Stimulated activated CD4-positive, alpha-beta T cell treated with anti-CD3 and anti-CD28 coated beads, Interleukin-2, amount 100 ng/mL, for 24 hours (primary cell): ENCODE measurements at places on chromosomes 13 and 19.

DNA sequence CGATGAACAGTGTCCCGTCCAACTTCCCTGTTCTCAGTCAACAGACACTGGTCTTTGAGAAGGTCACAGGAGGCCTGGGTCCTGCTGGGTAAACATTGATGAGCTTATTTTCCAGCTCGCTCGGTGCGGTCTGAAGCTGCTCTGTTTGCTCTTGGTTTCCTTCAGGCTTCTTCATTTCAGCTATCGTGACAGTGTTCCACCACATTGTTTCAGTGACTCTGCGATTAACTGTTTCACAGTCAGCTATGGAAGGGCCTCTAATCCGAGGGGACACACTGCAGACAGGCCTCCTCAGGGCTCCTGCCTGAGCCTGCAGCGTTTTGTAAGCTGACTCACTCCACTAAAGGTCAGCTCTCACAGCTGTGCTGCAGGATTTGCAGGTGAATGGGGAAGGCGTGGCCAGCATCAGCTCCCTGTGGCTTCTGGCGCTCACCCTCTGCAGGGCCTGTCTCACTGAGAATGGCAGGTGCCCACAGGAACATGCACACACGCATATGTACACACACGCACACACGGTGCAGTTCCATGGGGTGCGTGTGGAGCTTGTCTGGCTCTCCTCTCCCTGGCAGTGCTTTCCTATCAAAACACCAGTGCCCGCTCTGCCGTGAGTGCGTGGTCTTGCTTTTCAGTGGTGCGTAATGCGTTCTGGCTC is 62.9 kb upstream of the MCF2L start:
- DNase-seq, result no peak

DNA sequence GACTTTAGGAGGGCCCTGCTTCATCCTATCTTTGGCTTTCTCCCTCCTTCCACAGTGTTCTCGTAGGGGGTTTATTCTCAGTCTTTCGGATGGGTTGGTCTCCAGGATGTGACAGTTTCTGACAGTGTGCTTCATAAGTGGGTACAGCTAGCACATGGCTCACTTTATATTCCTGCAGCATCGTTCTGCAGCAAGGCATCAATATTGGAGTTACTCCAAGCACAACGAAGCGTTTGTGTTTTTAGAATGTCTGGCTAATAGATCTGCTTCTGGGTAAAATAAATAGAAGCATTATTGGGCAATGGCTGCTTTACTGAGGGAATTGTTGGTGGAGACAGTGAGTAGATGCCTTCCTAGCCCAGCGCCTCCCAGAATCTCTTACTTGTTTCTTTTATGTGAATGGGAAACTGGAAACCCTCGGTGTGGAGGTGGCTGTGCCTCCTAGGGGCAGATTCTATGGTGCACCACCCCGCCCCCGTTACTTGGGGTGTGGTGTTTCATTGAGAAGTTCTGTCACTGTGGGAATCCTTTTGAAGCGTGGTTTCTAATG is 2.0 kb downstream of the FARP1 start:
- no peak for DNase-seq

GRCh38 chr19:39680593-39680992 is 23.7 kb upstream of the LGALS14 start:
- DNase-seq, result no peak

DNA sequence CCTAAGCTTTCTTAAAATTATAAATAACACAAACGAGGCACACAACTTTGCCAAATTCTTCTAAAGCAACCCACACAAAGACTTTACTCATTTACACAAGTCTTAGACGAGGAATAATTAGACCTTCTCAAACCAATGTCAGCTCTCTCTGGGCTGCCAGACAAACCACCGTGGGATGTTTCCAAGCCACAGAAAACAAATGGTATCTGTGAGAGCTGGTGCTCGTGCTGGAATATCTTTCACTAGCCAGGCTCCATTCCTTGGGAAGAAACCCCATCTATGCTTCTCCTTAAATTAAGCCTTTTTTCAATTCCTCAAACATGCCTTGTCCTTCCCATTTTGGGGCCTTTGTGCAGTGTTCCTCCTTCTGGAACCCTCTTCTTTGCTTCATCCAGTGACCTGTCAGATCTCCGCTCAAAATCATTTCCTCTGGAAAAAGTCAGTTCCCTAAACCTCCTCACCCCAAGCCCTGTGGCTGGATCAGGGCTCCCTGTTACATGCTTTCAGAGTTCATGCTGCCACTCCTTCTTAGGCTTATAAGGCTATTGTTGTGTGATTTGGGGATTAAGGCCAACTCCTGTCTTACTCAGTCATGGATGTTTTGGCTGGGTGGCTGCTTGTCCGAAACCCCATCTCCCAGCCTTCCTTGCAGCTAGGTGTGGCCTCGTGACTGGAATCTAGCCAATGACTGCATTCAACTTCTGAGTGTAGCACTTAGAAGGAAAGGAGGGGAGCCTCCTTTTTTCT is 64.2 kb upstream of the GTF2F2 start:
- peak; percentile 28 for DNase-seq

DNA sequence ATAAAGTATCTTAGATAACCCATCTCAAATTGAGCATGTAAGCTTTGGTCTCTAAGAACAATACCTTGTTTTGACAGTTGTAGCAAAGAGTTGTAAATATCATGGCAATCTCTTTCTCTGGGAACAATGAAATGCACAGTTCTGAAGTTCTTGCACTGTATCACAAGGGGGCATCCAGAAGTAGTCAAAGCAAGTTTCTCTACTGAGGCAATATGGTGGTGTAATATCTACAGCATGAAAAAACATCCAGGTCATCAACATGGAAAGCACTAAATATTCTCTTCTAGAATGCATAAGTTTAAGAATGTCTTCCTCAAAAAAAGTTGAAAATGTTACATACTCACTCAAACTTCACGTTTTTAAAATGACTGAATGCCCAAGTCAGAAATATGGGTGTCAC is 19.6 kb downstream of the MTMR6 start:
- no peak for DNase-seq

GRCh38 chr19:11964496-11964857 is 363 bp upstream of the ZNF763 start:
- DNase-seq, result no peak

GRCh38 chr19:3750211-3750610 is 11.3 kb downstream of the APBA3 start:
- DNase-seq, result no peak

GRCh38 chr19:37943480-37943879 is 36.5 kb downstream of the SIPA1L3 start:
- DNase-seq, result no peak

GRCh38 chr19:28606269-28607032 is 606.5 kb downstream of the UQCRFS1 start:
- DNase-seq, result no peak

GRCh38 chr13:25168790-25169189 is 3.3 kb downstream of the AMER2 start:
- DNase-seq, result no peak

DNA sequence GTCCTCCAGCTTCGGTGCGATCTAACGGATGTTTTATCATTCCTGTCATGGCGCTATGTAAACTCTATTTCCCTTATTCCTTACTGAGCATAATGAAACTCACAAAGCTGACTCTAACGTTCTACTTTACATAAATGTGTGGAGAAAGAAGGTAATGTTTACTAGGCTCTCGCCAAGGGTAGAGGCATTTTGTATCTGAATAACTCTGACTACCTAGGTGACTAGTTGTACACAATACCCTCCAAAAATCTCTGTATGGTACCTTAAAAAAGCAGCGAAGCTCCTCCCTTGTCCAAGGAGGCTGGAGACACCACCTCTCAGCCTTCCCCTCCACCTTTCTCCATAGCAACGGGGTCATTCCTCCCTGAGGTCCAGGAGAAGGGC is 316 bp upstream of the ZNF530 start:
- DNase-seq, result no peak

- DNase-seq, result no peak
Observed at GRCh38 chr19:3383121-3383722, 16.8 kb downstream of the NFIC start.

- DNase-seq, result no peak
Observed at GRCh38 chr19:22935151-22935550, 67.8 kb downstream of the ZNF728 start.

GRCh38 chr13:80873589-80873988 is 532.7 kb upstream of the SPRY2 start:
- DNase-seq, result no peak

DNA sequence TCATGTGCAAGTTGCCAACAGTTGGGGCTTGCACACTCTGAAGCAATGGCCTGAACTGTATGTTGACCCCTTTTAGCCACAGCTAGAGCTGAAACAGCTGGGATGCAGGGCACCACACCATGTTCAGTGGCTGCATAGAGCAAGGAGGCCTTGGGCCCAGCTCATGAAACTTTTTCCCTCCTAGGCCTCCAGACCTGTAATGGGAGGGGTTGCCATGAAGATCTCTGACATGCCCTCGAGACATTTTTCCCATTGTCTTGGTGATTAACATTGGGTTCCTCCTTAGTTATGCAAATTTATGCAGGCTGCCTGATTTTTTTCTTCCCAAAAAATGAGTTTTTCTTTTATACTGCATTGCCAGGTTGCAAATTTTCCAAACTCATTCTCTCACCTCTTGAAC is 165.1 kb upstream of the PRR20A start:
- no peak for DNase-seq

- DNase-seq, result no peak
Observed at GRCh38 chr13:25463496-25463895, 91.7 kb downstream of the ATP8A2 start.

DNA sequence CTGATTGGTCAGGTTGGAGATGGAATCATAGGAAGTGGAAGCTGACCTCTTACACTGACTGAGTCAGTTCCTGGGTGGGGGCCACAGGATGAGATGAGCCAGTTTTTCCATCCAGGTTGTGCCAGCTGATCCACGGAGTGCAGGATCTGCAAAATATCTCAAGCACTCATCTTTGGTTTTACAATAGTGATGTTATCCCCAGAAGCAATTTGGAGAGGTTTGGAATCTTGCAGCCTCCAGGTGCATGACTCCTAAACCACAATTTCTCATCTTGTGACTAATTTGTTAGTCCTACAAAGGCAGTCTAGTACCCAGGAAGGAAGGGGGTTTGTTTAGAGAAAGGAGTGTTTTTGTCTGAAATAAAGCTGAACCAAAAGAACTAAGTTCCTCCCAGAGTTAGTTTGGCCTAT is 212.8 kb downstream of the SLITRK6 start:
- DNase-seq, result no peak

GRCh38 chr13:84843368-84843767 is 955.9 kb downstream of the SLITRK6 start:
- no peak for DNase-seq

DNA sequence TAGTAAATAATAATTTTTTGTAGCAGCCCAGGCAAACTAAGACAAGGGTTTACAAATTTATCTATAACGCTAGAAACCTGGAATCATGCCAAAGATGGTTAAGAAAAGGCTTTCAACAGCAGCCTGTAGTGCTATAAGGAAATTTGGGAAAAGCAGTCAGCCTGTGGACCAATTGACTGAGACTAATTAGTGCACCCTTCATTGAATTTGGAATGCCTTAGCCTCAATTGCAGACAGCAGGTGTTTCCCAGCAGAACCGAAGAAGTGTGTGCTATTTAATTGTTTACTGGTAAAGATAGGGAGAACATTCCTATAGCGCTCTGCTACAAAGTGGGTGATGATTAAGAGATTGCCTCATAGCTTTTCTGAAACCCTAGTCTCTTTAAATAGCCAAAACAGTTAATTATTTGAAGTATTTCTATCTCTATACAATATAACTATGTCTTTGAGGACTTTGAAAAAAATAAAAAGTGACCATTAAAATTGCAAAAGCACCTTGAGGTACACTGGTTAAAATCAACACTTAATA is 1884.3 kb upstream of the PCDH20 start:
- DNase-seq, result no peak

DNA sequence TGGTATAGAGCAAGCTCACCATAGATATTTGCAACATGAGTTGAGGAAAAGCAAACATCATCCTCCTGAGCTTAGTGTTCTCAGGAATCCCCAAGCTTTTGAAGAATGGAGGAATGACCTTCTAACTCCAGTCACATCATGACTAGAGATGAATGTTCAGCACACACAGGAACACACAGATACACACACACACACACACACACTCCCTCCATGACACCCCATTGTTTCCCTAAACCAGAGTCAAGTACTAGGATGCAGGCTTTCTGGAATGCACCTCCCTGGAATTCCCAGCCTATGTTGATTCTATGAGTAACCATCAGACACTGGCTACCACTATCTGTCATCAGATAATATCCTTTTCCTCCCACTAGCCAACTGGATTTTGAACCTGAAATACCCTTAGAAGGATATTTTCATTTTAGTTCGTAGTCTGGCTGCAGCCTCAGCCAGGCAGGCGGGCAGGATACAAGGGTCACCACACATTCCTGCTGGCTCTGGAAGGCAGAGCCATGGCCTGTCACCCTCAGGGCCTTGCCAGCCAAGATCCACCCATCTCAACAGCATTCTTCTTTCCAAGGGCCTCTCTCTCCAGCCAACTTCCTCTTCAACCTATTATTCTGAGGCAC is 162.4 kb downstream of the FOXO1 start:
- no peak for DNase-seq

GRCh38 chr13:44854313-44855060 is 134.8 kb downstream of the NUFIP1 start:
- no peak for DNase-seq

DNA sequence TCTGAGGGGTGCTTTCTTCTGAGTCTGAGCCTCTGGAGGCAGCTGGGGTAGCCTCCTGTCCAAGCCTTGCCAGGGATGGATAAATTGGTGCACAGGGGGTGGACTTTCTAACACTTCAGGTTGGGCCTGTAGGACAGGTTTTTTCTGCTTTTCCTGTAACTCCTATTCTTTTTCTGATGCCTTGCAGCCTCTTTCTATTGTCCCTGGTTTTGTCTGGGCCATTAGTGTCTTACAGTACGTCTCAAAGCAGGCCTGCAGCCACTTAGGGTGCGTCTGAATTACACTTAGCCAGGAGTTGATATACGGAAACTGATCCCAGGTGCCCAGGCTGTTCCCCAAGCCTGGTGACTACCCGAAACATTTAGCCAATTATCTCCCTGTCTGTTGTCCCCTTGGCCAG is 213.3 kb upstream of the HTR2A start:
- DNase-seq, result no peak

DNA sequence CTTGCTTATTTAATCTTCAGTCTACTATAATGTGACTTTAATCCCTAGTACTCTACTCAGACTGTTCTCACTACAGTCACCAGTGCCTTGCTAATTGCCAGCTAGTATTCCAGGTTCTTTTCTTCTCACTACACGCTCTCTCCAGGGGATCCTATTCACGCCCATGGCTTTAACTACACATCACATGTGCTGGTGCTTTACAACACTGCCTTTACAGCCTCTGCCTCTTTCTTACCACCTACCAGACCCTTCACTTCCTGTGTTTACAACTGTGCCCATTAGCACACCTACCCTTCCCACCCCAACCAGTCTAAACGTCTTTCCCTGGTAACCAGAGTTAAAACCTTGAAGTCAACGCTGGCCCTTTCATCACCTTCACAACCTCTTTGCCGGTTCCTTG is 249.5 kb downstream of the DNAJC15 start:
- no peak for DNase-seq

GRCh38 chr19:32599736-32600157 is 18.8 kb downstream of the PDCD5 start:
- peak; percentile 30 for DNase-seq

GRCh38 chr19:18363787-18364186 is 22.2 kb upstream of the GDF15 start:
- no peak for DNase-seq

- DNase-seq, result no peak
Observed at GRCh38 chr13:21938636-21939035, 267.8 kb downstream of the FGF9 start.
